ENCODE measurements at places on chromosomes 16 and 17.

- DNase-seq = no peak
Observed at GRCh38 chr16:55487048-55487803, 8.2 kb downstream of the MMP2 start.

DNA sequence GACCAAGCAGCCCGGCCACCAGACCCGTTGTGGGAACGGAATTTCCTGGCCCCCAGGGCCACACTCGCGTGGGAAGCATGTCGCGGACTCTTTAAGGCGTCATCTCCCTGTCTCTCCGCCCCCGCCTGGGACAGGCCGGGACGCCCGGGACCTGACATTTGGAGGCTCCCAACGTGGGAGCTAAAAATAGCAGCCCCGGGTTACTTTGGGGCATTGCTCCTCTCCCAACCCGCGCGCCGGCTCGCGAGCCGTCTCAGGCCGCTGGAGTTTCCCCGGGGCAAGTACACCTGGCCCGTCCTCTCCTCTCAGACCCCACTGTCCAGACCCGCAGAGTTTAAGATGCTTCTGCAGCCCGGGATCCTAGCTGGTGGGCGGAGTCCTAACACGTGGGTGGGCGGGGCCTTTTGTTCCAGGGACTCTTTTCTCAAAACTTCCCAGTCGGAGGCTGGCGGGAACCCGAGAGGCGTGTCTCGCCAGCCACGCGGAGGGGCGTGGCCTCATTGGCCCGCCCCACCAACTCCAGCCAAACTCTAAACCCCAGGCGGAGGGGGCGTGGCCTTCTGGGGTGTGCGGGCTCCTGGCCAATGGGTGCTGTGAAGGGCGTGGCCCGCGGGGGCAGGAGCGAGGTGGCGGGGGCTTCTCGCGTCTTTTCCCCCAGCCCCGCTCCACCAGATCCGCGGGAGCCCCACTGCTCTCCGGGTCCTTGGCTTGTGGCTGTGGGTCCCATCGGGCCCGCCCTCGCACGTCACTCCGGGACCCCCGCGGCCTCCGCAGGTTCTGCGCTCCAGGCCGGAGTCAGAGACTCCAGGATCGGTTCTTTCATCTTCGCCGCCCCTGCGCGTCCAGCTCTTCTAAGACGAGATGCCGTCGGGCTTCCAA is at the start of gene SLC2A4:
SLC2A4 (plus strand) TSS at position 645 of the 879 bp plus-strand sequence; CDS start at position 862, 217 bp downstream.
- peak; percentile 90 for DNase-seq

GRCh38 chr17:59760160-59760559 is 52.7 kb downstream of the VMP1 start:
- no peak for DNase-seq

- no peak for DNase-seq
Observed at GRCh38 chr16:84879569-84880487, 60.0 kb downstream of the CRISPLD2 start.

GRCh38 chr17:78839235-78839761 is 1.3 kb downstream of the USP36 start:
- DNase-seq = no peak

DNA sequence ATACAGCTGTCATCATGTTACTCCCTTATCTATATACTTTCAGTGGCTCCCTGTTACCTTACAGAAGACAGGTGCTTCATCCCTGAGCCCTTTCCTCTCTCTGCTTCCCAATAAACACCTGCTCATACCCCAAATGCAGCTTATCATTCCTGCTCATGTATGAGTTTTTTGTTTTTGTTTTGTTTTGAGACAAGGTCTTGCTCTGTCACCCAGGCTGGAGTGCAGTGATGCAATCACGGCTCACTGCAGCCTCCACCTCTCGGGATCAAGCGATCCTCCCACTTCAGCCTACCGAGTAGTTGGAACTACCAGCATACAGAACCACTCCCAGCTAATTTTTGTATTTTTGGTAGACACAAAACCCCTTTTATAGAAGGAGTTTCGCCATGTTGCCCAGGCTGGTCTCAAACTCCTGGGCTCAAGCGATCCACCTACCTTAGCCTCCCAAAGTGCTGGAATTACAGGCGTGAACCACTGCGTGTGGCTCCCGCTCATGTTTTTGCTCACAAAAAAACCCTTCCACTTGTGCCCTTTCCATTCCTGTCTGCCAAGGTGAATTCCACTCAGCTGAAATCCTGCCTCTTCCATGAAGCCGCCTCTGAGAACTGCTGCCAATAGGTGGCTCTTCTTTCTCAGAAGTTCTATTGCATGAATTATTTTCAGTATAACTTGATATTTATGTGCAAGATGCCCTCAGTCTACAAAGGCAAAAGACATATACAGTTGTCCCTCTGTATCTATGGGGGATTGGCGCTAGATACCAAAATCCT is 7.9 kb upstream of the RNF157 start:
- DNase-seq = no peak

DNA sequence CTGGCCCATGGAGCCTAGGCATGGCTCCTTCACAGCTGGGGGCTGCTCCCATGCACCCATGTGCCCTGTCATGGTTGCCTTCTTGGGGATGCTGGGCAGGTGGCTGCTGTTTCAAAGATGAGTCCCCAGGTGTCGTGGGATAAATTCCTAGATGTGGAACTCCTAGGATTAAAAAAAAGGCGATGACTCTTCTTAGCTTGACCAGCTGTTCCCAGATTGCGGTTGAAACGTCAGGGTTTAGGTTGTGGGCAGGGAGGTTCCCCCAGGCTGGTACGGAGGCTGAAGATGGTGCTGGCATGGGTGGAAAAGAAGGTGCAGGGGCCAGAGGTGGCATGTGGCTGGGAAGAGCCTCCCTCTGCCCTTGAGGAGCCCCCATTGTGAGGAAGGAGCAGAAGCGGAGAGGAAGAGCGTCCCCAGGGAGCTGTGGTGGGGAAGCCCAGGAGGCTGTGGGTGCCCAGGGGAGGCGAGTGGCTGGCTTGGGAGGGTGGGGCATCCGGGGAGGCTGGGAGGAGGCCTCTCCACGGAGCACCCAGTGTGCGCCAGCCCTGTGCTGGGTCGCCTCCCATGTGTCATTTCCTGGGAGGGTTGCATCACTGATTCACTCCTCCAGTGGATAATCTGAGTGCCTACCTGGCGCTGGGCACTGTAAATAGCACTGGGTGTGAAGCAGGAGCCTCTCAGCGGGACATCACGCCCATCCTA is 7.5 kb upstream of the KCNJ12 start:
- DNase-seq = no peak

DNA sequence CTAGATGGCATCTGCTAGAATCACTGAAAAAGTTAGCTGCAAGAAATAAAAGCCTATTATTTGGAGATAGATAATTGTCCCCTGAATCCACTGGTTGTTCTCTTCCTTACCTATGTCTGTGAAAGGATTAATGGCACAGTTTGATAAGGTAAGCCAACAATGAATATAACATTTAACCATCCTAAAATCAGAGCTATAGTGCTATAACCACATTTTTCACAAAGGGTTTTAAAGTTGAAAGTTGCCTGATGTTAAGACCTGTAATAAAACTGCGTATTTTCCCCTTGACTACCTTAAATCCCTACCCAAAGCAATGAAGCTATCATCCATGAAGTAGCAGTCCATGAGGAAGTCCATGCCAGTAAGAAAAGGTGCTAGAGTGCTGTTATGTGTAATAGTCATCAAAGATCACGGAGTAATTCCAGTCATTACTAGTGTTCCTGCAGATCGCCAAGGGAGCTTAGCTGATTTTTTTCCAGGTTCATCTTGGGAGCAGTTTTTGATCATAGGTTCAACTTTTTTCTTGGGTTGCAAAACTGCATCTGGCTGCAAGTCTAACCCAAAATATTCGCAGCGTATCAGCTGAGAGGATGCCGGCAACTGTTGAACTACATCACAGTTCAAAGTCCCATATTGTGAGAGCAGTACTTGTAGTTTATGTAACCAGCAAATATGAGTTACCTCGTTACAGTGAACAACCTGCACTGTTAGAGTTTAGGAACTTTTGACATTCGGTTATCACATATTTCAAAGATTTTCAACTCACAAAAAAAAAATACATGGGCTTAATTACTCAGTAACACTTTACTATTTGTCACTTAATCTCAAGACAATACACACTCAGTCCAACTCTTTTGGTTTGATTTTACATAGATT is 18.2 kb upstream of the RSL1D1 start:
- DNase-seq = no peak

DNA sequence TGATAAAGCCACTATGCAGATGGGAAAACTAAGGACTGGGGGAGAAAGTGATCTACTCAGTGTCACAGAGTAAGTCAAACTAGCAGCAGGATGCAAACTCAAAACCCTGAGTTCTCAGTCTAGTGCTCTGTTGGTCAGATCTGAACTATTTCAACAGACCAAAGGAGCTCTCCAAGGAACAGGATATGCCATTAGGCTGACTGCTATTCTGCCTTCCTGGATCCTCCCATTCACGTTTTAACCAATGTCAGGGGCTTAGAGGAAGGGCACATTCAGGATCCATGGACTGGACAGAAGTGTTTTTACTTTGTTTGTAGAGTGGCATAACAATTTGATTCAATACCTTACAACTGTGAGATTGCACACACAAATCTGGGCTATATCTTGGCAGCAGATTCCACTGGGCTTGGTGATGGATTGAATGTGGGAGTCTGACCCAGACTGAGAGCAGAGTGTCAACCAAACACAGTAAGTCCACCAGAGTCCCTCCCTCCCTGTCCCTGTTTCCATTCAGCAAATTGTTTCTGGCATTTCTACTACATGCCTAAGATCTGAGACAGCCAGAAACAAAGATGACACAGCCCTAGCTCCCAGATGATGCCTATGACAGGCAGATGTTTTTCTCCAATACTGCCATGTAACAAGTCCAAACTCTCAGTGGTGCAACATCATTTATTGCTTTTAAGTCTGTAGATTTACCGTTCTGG is 337.8 kb upstream of the CDH5 start:
- no peak for DNase-seq

DNA sequence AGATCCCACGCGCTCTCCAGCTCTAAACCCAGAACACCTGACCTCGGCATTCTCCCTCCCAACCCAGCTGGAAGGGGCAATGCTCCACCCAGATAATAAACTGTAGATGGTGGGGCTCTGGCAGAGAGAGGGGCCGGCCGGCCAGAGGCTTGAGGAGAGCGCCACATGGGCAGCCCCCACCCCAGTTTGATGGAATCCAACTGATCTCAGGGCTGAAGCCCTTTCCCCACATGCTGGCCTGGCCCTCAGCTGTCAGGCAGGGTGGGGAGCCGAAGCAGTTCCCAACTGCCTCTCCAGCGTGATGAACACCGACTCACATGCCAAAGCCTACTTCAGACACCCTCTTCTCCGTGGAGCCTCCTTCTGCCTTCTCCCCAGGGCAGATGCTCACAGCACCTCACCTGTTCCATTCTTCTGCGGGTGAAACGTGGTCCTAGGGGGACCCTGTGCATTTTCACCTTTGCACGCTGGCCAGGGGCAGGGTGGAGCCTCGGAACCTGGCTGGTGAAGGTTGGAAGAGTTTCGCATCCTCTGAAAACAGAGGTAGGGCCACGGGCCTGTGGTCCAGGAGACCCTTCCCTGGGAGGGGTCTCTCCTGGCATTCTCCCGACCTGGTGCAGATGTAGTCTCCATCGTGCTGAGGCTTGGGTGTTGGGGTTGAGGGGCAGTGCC is 65.7 kb upstream of the ZNF469 start:
- no peak for DNase-seq

GRCh38 chr17:6054372-6054771 is 15.8 kb upstream of the WSCD1 start:
- no peak for DNase-seq

DNA sequence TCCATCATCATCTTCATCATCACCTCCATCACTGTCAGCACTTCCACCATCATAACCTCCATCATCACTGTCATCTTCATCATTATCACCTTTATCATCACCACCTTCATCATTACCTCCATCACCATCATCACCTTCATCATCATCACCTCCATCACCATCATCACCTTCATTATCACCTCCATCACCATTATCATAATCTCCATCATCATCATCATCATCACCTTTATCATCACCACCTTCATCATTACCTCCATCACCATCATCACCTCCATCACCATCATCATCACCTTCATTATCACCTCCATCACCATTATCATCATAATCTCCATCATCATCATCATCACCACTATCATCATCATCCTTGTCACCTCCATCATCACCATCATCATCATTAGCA is 309.7 kb downstream of the HAPSTR1 start:
- no peak for DNase-seq

DNA sequence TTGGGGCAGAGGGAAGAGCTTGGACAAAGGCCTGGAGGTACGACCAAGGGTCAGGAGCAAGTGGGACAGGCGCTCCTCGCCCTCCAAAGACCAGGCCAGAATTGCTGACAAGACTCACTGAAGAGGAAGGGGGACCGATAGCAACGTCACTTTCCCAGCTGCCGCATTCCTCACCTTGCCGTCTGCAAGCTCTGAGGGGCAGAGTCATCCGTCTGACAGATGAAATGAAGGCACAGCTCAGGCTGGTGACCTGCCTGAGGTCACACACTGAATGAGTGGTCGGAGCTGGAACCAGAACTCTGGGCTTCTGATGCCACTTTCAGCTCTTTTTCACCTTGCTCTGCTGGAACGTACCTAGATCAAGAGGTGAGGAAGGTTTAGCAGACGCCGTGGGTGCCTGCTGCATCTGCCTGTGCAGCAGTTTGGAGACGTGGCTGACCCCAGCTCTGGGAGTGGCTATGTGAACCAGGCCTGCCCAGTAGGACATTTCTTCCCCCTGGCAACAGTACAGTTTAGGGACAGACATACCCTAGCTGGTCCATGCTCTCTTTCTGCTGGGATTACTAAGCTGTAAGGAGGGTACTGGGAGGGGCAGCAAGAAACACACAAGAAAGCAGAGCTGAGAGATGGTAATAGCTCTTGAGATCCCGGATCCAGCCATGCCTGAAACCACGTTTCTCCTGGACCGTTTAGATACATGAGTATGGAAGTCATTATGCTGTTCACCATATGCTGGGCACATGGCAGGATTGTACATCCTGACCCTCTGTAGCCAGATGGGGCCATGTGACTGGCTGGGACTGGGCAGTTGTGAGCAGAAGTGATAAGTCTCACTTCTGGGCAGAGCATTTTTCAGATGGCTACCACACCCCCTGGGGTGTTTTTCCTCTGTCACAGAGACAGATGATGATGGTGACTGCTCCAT is 50.9 kb downstream of the IL21R start:
- no peak for DNase-seq

GRCh38 chr16:29909391-29909790 is 9.1 kb downstream of the ASPHD1 start:
- DNase-seq = no peak

DNA sequence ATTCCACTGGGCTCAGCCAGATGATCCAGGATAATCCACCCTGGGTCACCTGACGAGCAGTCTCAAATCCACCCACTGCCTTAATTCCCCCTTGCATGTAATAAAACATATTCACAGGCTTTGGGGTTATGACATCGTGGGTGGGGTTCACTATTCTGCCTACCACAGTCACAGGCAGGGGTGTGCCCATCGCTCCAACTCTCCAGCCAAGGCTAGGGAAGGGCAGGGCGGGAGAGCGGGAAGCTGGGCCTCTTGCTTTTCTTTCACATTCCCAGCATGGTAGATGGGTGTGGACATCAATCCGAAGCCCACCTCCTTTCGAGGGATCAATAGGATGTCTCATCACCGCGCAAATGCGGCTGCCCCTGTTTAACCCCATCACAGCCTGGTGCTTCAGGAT is 12.7 kb upstream of the CD300LD start:
- no peak for DNase-seq

DNA sequence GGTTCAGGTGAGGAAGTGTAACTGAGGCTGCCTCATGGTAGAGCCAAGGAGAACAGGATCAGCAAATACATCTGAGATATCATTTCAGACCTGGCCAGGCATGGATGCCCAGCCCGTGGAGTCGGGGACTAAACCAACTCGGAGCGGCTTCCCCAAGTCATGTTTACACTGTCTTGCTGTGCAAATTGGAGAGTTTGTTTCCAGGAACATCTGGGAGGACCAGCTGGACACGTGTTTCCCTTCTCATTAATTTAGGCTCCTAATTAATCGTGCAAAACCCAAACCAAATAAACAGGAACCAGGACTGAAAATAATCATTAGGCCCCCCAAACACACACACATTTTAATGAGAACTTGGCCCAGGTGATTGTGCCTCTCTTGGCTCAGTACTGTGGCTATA is 70.9 kb upstream of the SALL1 start:
- DNase-seq = no peak

Data from activated T-cell treated with anti-CD3 and anti-CD28 coated beads for 48 hours (primary cell).